ENCODE measurements at places on chromosomes 1 and 21. TPM values are rescaled to one million over a fixed set of nuclear protein-coding genes. Genes with fewer than 3 reads are reported as not detected.

FCAMR gene
- total RNA-seq = not detected

COL9A2 gene
- 23.8 TPM for total RNA-seq

TTC34 gene
- total RNA-seq = 0.42 TPM

MARK1 gene
- 16.3 TPM for total RNA-seq

- no peak for DNase-seq
Measured at GRCh38 chr1:75954586-75954985, 22.4 kb upstream of the ASB17 start.

DNA sequence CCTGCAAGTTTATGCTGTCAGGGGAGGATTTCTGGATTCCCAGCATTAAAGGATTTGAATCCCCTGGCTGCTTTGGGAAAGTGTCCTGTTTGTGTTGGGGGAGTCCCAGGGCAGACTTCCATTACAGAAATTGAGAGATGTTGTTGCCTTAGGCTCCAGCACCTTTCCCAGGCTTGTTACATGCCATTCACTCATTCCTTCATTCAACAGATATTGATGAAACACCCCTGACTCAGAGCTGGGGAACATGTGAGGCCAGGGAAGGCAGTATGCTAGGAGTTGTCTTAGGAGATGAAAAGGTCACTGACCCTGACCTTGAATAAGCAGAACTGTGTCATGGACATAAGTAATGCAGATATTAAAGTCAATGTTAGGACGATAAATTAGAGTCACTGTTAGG, 161.7 kb downstream of the NTMT2 start:
- no peak for DNase-seq

DNA sequence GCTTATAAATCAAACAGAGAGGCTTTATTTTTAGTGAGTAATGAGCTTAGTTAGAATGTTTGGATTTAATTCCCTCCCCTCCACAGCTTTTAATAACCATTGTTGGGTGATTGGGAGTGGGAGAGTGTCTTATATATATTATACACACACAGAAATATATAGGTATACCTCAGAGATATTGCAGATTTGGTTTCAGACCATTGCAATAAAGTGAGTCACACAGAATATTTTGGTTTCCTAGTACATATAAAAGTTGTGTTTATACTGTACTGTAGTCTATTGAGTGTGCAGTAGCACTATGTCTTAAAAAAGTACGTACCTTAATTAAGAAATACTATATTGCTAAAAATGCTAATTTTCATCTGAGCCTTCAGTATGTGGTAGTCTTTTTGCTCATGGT, 44.4 kb downstream of the RPS6KC1 start:
- DNase-seq = no peak

DNA sequence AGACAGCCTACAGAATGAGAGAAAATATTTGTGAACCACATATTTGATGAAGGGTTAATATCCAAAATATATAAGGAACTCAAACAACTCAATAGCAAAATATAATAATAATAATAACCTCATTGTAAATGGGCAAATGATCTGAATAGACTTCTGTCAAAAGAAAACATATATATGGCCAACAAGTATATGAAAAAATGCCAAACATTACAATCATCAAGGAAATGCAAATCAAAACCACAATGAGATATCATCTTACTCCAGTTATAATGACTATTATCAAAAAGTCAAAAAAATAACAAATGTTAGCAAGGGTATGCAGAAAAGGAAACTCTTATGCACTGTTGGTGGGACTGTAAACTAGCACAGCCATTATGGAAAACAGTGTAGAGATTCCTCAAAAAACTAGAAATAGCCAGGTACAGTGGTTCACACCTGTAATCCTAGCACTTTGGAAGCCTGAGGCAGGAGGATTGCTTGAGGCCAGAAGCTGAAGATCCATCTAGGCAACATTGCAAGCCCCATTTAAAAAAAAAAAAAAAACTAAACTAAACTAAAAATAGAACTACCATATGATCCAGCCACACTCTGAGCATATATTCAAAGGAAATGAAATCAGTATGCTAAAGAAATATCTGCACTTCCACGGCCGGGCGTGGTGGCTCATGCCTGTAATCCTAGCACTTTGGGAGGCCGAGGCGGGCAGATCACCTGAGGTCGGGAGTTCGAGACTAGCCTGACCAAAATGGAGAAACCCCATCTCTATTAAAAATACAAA, 17.3 kb upstream of the TRIM67 start:
- no peak for DNase-seq

- DNase-seq = no peak
Measured at GRCh38 chr1:17011092-17011438, 663 bp downstream of the ATP13A2 start.

GRCh38 chr1:60936163-60936562, 146.2 kb upstream of the NFIA start:
- no peak for DNase-seq

DNA sequence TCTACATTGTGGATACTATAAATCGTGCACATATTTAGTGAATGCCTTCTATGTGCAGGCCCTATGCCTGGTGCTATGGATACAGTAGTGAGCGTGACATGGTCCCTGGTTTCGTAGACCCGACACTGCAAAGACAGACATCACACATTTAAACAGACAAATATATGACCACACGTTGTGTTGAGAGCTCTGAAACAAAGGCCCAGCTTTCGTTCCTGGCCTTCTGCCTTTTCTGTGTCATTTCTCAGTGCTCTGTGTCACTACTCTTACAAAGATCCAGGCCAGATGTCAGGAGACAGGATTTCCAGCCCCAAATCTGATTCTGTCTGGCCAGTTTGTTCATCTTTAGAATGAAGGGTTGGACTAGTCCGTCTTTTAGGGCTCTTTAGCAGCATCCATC, 19.3 kb upstream of the TRABD2B start:
- DNase-seq = no peak

Data from H7 (cell line).